HuH-7.5 (cell line): ENCODE measurements at places on chromosomes 5 and 9.
A peak's percentile ranks its signal among the peaks of the same experiment; 100 is the strongest.

DNA sequence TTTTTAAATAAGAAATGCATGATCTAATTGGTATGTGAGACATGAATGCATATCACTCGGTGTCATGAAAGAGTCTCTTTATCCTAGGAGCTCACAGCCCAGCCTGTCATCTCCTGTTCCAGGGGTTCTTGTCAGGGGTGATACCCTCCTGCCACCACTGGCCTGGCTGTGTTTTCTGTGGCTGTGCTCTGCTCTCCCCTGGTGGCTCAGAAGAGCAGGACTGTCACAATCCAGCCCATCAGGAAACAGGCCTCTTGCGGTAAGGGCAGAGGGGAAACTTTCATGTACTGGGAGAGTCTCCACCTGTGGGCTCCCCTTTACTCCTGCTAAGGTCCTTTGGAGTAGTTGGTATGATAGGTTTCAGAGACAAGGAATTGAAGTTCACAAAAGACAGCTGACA is 240.2 kb upstream of the GLRA1 start:
- no peak for DNase-seq

- DNase-seq = no peak
Observed at GRCh38 chr5:17482790-17483189, 15.2 kb upstream of the TAF11L2 start.

- DNase-seq = no peak
Observed at GRCh38 chr5:171606414-171607024, 179.1 kb upstream of the SMIM23 start.

GRCh38 chr9:99544526-99544925 is 277.2 kb upstream of the NR4A3 start:
- no peak for DNase-seq

DNA sequence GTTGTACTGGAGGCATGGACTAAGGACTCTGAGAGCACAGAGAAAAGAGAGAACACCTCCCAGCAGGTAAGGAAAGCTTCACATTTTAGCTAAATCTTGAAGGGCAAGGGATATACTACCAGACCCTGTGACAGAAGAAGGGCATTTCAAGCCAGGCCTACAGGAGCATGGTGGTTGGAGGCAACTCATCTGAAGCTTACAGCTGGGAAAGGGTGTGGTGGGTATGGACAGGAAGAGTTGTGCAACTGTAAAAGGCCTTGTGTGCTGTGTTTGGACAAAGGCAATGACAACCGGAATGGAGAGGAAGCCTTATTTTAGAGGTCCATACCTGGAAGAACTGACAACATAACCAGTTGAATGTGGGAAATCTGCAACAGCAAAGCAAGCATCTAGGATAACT is 31.2 kb downstream of the NIPSNAP3B start:
- no peak for DNase-seq

DNA sequence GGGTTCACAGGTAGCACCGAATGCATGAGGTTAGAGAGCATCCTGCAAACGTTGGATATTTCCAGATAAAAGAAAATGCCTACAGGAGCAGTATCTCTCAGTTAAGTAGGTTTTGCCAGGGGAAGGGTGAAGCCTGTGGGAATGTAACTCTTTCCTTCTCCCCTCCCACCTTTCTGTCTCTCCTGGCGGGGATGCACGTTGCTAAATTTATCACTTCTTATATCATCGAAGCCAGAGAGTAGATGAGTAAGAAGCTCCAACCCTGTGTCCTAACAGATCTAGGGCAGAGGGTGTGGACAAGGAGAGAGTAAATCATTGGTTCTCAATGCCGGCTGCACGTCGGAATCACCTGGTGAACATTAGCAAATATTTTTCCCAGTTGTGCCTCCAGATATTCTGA is 457.5 kb downstream of the ENC1 start:
- no peak for DNase-seq

DNA sequence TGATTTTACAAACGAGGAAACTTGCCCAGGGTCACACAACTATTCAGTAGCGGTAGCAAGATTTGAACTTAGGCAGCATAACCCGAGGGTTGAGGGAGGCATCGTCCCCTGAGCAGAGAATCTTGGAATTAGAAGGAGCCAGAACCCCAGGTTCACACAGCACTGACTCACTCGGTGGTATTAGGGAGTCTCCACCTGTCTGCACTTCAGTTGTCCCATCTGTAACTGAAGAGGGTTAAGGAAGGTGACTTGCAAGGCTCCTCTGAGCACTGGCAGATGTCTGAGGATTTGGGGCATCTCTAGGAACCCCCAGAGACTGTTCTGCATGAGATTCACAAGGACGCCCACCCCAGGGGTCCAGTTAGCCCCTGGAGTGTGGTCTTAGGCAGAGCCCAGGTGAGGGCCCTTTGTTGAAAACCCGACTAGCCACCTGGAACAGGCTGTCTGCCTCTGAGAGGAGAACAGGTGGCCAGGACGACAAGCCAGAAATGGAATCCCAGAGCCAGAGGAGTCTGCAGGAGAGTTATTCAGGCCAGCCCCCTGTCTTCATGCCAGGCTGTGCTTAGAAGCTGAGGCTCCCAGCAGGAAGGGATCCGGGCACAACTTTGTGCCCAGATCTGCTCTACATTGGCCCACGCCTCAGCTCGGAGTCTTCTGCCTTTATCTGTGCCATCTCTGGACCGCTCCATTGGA is 50.0 kb upstream of the ORM1 start:
- DNase-seq = no peak

- peak; percentile 96 for DNase-seq
Observed at GRCh38 chr5:1011226-1011631, 2.6 kb downstream of the NKD2 start.

GRCh38 chr5:112407240-112407639 is 11.8 kb downstream of the EPB41L4A start:
- no peak for DNase-seq

- DNase-seq = no peak
Observed at GRCh38 chr5:167319243-167319642, 972.2 kb upstream of the WWC1 start.

GRCh38 chr9:72506615-72507014 is 14.8 kb upstream of the TMC1 start:
- no peak for DNase-seq

GRCh38 chr9:126490214-126490631 is 123.5 kb upstream of the LMX1B start:
- DNase-seq = no peak

DNA sequence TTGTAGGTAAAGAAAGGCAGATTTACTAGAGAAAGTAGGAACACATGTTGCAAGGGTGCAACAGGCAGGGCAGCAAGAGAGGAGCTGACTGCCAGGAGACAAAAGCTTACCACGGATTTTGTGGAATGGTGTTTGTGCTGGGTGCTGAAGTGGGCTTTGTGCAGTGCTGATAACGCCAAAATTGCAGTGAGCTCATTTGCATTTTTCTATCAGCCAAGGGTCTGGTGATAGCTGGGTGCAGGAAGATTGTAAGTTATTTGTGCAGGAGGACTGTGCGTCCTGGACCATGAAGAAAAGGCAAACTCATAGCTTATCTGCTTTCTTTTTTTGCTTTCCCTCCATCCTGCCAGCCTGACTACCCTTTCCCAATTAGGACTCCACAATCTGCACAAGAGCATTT is 13.6 kb downstream of the CTSL start:
- DNase-seq = no peak

GRCh38 chr5:90690307-90690706 is 131.7 kb downstream of the ADGRV1 start:
- no peak for DNase-seq

GRCh38 chr9:95736370-95736769 is 139.1 kb upstream of the ERCC6L2 start:
- DNase-seq = peak; percentile 36

GRCh38 chr9:120337131-120337530 is 242.8 kb downstream of the CDK5RAP2 start:
- DNase-seq = no peak

DNA sequence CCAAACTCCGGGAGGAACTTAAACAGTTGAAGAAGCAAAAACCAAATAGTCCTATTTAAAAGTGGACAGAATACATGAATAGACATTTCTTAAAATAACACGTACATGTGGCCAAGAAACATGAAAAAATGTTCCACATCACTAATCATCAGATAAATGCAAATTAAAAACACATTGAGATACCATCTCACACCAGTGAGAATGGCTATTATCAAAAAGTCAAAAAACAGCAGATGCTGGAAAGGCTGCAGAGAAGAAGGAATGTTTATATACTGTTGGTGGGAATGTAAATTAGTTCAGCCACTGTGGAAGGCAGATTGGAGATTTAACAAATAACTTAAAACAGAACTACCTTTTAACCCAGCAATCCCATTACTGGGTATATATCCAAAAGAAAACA is 283.0 kb upstream of the IZUMO3 start:
- DNase-seq = no peak

DNA sequence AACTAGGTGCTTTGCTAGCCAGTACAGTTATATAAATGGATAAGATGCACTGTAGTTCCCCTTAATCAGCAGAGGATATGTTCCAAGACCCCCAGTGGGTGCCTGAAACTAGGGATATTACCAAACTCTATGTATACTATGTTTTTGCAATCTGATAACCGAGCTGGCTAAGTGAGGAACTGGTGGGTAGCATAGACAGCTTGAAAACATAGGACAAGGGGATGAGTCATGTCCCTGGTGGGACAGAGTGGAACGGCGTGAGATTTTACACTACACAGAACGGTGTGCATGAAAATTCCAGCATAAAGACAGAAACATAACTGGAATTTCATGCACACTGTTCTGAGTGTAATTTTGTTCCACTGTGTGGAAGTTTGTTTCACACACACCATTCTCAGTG is 86.9 kb downstream of the BASP1 start:
- no peak for DNase-seq

- DNase-seq = no peak
Observed at GRCh38 chr5:33903118-33903517, 11.3 kb upstream of the ADAMTS12 start.

- DNase-seq = no peak
Observed at GRCh38 chr5:90746119-90746518, 187.5 kb downstream of the ADGRV1 start.

GRCh38 chr9:104074876-104075275 is 19.2 kb upstream of the SMC2 start:
- no peak for DNase-seq

DNA sequence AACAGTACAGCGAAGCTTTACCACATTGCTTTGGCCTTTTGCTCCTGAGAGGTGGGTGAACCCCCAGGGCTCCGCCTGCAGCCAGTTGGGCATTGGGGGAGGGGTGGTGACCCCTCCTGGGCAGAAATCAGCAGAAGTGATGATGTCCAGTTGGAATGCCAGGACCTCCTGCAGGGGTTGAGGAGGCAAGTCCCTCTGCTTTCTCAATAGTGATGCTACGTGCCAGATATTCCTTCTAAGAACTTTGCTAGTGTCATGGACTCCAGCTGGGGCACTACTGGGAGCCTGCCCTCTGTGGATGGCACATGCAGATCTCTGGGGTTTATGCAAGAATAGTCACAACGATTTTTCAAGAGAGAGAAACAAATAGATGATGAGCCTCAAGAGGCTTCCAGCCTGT is 95.6 kb downstream of the NDFIP1 start:
- DNase-seq = no peak

- DNase-seq = no peak
Observed at GRCh38 chr5:154734370-154735248, 20.6 kb upstream of the LARP1 start.

GRCh38 chr5:175778951-175779503 is 92.4 kb upstream of the CPLX2 start:
- no peak for DNase-seq

GRCh38 chr5:32504989-32505596 is 60.6 kb upstream of the ZFR start:
- no peak for DNase-seq
